ENCODE measurements at places on chromosomes 6 and 20. TPM values are rescaled to one million over a fixed set of nuclear protein-coding genes. Genes with fewer than 3 reads are reported as not detected.

The ENPP1 gene
- 4.6 TPM for total RNA-seq

- DNase-seq = no peak
Measured at GRCh38 chr20:34595377-34596184, 37.1 kb downstream of the MAP1LC3A start.

- no peak for DNase-seq
Measured at GRCh38 chr6:42120895-42121865, 21.2 kb downstream of the C6orf132 start.

DNA sequence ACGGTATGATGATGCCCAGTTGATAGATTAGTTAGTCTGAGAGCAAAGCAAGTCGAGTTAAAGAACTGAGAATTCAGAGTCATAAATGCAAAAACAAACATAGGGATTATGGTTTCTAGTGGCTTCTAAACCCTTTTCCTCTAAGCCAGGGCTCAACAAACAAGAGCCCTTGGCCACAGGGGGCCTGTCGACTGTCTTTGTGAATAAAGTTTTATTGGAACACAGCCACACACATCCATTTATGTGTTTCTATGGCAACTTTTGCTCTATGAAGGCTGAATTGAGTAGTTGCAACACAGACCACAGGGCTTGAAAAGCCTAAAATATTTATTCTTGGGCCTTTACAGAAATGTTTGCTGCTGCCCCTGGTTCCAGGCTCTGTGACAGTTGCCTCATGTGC is 76.2 kb downstream of the SLC24A3 start:
- peak; percentile 17 for DNase-seq

The ERVFRD-1 gene
- 0.29 TPM for total RNA-seq

- DNase-seq = peak; percentile 32
Measured at GRCh38 chr20:44011251-44011940, 96.7 kb downstream of the TOX2 start.

- DNase-seq = peak; percentile 79
Measured at GRCh38 chr6:44172731-44173500, 14.3 kb downstream of the CAPN11 start.

- DNase-seq = no peak
Measured at GRCh38 chr6:112233847-112234246, 20.5 kb downstream of the LAMA4 start.

The TGM2 gene
- total RNA-seq = 138 TPM

DNA sequence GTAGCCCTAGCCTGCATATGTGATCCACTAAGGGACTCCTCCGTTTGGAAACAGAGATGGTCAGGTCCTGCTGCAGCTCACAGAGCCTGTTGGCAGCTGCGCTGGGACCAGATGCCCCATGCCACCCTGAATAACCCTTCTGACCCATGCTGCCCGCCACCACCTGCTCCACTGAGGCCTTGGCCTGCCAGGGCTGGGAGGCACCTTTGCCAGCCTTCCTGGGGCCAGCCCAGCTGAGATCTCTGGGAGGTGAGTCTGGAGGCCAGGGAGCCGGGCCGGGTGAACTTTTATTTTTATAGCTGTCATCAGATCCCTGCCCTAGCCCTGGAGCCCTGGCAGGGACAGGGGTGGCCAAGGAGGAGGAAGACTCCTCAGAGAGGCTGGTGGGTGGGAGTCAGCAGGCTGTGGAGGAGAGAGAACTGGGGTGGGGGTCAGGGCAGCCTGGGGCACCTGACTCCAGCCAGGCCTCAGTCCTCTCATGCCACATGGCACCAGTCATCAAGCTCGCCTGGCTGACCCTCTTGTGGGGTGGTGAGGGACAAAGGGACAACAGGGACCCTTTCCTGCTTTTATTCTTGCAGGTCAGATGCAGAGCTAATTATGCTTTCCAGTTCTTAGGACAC is 10.0 kb downstream of the CEBPB start:
- no peak for DNase-seq

DNA sequence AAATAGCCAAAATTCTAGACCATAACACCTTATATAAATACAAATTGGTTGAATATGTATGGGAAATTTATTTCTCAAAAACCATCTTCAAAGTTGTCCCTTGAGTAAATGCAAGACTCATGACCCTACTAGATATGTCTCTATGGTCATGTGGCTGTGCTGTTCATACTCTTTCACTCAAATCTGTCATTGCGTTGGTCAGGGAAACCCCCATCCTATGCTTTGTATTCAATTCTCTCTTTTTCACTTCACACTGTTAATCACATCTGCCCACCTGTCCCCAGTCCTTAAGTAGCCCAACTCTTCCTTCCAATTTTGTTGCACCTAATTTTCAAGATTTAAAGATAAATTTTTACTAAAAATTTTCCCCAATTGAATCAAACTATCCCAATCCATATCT is 51.0 kb downstream of the RPS12 start:
- DNase-seq = no peak

DNA sequence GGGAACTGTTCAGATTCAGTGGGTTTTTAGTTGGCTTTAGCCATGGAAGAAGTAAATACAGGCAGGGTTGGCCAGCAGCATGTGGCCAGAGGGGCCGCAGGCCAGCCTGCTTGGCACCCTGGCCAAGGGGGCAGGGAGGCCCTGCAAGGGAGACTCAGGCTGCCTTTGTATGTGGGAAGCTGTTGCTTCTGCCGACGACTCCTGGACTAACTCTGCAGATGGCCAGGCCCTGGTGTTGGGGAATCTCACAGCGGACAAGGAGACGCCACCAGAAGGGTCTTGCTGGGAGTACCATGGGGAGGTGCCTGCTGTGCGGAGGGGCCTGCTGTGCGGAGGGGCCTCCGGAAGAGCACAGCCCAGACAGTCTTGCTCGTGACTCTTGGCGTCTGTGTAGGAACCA is 25.2 kb downstream of the PYGB start:
- peak; percentile 20 for DNase-seq

- peak; percentile 79 for DNase-seq
Measured at GRCh38 chr6:52576392-52577021, 353 bp downstream of the TRAM2 start.

GRCh38 chr6:15391500-15391899 is 145.6 kb downstream of the JARID2 start:
- DNase-seq = no peak

GRCh38 chr6:51830666-51831065 is 256.7 kb downstream of the PKHD1 start:
- DNase-seq = no peak

- no peak for DNase-seq
Measured at GRCh38 chr6:118029967-118030366, 122.9 kb downstream of the SLC35F1 start.

DNA sequence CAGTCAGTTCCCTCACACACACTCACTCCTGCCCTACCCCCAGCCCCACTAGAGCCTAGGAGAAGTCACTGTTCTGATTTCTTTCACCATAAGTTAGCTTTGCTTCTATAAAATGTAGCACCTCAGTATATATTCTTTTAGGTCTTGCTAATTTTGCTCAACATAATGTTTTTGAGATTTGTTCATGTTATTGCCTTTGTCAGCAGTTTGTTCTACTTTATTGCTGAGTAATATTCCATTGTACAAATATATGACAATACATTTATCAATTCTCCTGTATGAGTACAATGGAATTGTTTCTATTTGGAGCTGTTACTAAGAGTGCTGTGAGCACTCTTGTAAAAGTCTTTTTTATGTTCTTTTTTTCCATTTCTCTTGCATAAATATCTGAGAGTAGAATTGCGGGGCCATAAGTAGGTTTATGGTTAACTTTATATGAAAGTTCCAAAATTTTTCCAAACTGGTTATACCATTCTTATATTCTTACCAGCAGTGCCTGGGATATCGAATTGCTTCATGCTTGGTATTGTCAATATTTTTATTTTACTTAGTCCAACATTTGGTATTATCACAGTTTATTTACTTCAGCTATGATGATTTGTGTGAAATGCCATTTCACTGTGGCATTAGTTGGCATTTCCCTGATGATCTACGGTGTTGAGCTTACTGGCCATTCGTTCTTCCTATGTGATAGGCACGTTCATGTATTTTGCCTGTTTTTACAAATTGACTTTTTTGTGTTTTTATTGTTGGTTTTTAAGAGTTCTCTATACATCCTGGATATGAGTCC is 25.3 kb downstream of the EDN1 start:
- no peak for DNase-seq

The PSORS1C1 gene
- total RNA-seq = 0.75 TPM

GRCh38 chr6:137413482-137413881 is 80.7 kb downstream of the OLIG3 start:
- DNase-seq = no peak

The OLIG3 gene
- total RNA-seq = not detected

DNA sequence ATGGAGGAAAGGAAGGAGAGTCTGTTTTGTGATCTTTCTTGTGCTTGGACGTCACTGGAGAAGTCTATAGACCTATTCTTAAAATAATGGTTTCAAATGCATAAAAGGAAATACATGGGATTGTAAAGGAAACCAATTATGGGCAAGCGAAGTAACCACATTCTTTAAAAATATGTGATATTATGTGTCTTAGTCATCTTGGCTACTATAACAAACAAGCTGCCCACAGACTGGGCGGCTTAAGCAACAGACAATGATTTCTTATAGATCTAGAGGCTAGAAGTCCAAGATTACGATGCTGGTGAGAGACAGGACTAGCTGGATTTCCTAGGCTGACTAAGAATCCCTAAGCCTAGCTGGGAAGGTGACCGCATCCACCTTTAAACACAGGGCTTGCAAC is 49.4 kb upstream of the CD83 start:
- no peak for DNase-seq

GRCh38 chr6:40181367-40181766 is 247.1 kb upstream of the MOCS1 start:
- DNase-seq = no peak

The TREM2 gene
- not detected for total RNA-seq

DNA sequence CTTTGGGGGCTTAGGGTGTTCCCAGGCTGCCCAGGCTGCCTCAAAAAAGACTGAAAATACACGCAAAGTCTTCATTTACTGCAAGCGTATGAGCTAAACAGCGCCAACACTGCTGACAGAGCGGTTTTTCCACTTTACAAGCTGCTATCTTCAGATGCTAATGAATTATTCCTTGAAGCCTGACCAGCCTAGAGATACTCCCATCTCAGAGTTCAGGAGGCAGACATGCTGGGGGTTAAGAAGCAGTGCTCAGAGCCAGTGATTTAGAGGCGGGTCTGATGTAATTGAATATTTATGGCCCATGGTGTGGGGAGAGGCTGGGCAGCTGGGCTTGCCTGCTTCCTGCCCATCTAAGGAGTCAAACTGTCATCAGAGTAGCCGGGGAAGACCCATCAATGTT is 241.4 kb downstream of the SLC24A3 start:
- DNase-seq = no peak

- no peak for DNase-seq
Measured at GRCh38 chr20:53956013-53956715, 114.2 kb downstream of the BCAS1 start.

DNA sequence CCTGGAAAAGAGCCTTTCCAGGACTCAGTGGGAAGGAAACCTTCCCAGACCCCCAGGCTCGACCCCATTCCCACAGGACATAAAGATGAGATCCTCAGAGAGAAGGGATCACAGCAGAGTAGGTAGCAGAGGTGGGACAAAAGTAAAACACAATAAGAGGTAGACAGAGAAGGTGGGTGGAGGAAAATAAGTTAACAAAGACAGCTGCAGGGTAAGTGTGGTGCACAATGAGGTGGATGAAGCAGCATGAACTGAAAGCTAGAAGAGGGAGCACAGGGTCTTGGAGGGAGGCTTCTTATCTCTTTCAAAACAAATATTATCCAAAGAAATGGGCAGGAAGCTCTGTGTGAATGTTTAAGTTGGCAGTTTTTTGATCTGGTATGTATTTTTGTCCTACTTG is 14.0 kb upstream of the MAP7 start:
- DNase-seq = no peak

DNA sequence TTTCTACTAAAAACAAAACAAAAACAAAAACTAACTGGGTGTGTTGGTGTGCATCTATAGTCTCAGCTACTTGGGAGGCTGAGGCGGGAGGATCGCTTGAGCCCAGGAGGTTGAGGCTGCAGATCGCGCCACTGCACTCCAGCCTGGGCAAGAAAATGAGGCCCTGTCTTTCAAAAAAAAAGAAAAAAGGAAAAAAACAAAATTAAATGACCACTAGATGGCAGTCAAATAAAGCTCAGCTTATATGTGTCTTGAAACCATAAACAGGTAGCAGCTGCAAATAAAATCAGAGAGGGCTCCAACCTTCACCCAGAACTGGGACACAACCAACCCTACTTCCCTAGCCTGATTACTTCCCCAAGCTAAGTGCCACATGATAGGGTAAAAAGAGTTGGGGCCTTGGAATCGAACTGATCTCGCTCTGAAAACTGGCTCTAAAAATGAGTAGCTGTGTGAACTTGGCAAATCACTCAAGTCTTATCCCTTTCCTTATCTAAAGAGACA is 67.1 kb upstream of the ADGRF4 start:
- peak; percentile 53 for DNase-seq

The GJE1 gene
- total RNA-seq = not detected

The TMEM200A gene
- total RNA-seq = 15.6 TPM

DNA sequence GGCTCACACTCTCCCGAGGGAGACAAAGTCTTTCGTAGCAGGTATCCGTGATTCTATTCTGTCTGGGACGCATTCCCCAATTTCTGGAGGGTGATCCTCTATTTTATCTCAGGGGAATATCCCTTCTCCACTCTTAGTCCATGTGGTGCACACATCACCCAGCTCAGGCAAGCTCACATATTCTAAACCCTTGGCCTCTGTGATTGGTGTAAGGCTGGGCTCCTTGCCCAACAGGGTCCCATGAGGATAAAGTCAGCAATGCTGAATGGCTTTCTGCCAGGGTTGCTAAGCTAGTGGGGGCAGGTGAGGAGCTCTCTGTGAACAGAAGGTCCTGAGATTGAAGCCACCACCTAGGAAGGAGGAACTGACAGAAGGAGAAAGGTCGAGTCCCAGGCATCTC is 137.2 kb downstream of the CDH26 start:
- no peak for DNase-seq

The WFDC10B gene
- not detected for total RNA-seq

The PRDM13 gene
- total RNA-seq = 0.44 TPM

GRCh38 chr6:51526922-51527321 is 560.5 kb downstream of the PKHD1 start:
- no peak for DNase-seq

The ZNF311 gene
- total RNA-seq = 2.9 TPM

DNA sequence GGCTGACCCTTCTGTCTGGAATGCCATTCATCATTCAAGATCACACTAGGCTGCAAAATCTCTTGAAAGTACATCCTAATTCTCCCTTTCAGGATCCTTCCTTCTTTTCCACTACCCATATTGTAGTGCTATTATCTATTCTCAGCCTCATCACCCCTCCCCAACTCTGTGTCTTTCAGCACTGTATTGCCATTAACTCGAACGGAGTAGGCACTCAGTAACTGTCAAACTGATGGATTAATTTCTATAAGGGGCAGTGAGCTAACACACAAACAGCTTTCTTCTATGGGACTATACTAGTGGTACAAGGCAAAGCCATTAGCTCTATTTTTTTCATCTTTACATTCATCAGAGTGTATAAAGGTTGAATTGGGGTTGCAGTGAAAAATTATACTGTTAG is 46.6 kb downstream of the LAMA4 start:
- no peak for DNase-seq

The SLC26A8 gene
- total RNA-seq = 1.4 TPM

- peak; percentile 69 for DNase-seq
Measured at GRCh38 chr6:3749067-3749841, 2.3 kb downstream of the PXDC1 start.

The SIRPD gene
- total RNA-seq = not detected

The EEF1A1 gene
- 9,491 TPM for total RNA-seq

- DNase-seq = no peak
Measured at GRCh38 chr20:53623134-53623453, 29.5 kb upstream of the ZNF217 start.
